ENCODE measurements at places on chromosomes 1 and 21. TPM values are rescaled to one million over a fixed set of nuclear protein-coding genes. Genes with fewer than 3 reads are reported as not detected.

- DNase-seq: no peak
Measured at GRCh38 chr1:56301791-56302190, 277.6 kb downstream of the PLPP3 start.

DNA sequence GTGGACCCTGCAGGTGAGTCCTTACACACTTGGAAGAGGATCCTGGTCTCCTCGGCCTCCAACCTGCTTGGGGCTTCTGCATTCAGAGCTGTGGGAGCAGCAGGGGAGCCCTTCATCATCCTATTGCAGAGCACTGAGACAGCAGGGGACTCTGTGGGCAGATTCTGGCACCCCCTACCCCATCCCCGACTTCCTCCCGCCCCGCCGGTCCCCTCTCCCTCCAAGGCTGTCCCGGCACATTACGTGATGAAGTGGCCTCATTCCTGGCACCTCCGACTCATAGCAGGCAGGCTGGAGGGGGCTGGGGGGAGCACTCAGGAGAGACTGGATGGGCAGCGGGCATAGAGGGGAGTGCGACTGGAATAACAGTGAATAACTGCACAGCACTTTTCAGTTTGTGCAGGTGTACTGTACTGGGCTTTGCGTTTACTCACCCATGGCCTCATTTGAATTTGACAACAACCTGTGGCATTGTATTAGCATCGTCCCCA, 394.1 kb downstream of the MATN1 start:
- DNase-seq: peak; percentile 29

PRELP gene
- total RNA-seq: 283 TPM

DNA sequence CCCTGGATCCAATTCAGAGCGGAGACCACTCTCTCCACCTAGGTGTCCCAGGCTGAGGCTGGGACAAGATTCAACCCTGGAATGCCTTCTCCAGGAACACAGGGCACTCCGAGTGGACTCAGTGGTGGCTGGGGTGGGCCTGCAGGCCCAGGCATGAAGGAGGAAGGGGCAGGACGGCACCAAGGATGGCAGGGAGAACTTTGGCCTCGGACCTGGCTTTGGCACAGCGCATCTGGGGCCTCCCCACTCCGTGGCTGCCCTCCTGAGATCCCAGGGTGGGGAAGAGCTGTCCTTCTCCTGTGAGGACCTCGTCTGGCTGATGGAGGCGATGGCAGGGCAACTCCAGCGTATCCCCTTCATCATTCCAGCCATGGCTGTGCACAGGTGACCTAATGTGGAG, 35.6 kb downstream of the DHCR24 start:
- DNase-seq: no peak

DNA sequence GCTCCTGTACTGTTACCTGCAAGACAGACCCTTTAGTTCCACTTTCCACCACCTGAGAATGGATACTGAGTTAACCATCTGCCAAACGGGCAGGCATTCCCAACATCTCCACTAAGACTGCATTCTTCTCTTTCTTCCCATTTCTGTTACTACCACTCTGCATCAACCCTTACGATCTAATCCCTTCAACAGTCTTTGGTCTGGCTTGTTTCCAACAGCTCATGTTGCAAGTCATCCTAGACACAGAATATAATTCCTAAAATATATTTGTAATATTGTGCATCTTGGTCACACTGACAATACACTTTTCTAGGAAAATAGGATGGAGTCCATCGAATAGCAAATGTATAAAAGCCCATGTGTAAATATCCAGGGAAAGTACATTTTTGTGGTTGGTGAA, 166.7 kb downstream of the SIPA1L2 start:
- DNase-seq: no peak

GRCh38 chr1:150069923-150070322, 2.3 kb downstream of the VPS45 start:
- DNase-seq: no peak

- DNase-seq: no peak
Measured at GRCh38 chr1:51623025-51623424, 6.1 kb downstream of the OSBPL9 start.

DNA sequence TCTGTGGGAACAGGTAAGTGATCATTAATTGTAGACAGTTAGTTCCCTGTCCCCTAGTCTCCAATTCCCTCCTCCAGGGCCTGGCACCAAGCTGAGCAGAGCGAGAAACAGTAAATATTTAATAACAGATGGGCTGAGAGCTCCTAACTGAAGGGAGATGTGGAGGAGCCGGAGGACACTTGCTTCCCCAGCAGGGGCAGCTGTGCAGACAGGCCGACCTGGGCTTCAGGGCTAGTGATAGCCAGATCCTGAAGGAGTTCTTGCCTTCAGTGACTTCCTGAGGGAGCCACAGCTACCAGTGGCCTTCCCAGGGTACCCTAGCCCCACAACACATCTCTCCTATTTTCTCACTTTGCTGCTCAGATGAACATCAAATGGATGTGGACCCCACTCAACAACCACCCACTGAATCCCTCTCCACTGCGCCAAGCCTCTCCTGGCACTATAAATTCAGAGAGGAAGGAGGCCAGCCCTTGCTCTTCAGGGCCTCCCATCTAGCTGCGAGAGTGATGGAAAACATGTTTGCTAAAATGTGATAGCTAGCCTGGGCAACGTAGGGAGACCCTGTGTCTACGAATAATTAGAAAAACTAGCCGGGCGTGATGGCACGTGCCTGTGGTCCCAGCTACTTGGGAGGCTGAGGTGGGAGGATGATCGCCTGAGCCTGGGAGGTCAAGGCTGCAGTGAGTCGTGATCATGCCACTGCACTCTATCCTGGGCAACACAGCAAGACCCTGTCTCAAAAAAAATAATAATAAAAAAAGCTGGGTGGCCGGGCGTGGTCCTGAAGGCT, 26.9 kb upstream of the SYNC start:
- DNase-seq: no peak

All from posterior vena cava (tissue), 2 donors.